CD8-positive, alpha-beta memory T cell (primary cell): ENCODE measurements at places on chromosomes 5 and 9.

- no peaks in the 10 kb centered on the region for H3K36me3 ChIP-seq
- H3K4me3 ChIP-seq, result no peak overlapping the region
- no peak for DNase-seq
- no peaks in the 10 kb centered on the region for H3K27me3 ChIP-seq
- no peak overlapping the region for H3K27ac ChIP-seq
Measured at GRCh38 chr9:127078988-127079387, 43.4 kb downstream of the ANGPTL2 start.

GRCh38 chr5:149216496-149216895 lies 55.2 kb upstream of the AFAP1L1 start:
- DNase-seq, result no peak
- no peak overlapping the region for H3K4me3 ChIP-seq
- no peaks in the 10 kb centered on the region for H3K27me3 ChIP-seq
- H3K4me1 ChIP-seq, result no peaks in the 10 kb centered on the region
- no peaks in the 10 kb centered on the region for H3K36me3 ChIP-seq

DNA sequence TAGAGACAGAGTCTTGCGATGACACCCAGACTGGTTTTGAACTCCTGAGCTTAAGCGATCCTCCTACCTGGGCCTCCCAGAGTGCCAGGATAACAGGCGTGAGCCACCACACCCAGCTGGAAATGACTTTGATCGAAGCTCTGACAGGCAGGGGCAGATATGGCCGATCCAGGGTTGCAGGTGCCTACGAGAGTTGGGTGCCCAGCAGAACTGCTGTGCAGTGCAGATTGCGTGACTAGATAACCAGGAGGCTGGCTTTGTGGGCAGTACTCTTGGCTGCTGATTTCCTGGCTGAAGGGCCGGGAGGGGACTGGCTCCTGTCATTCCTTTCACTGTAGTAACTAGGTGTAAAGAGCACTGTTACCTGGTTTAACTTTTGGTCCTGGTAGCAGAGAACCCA lies 11.8 kb downstream of the TBC1D13 start:
- no peaks in the 10 kb centered on the region for H3K27me3 ChIP-seq
- peaks cover 24% of the 10 kb centered on the region for H3K36me3 ChIP-seq
- no peak for DNase-seq
- H3K4me1 ChIP-seq, result no peaks in the 10 kb centered on the region
- no peak overlapping the region for H3K4me3 ChIP-seq
- H3K27ac ChIP-seq, result no peak overlapping the region

GRCh38 chr9:20620650-20621470 lies 1.4 kb downstream of the MLLT3 start:
- peak overlapping the region; percentile 72 for H3K4me3 ChIP-seq
- peak; percentile 82 for DNase-seq
- H3K4me1 ChIP-seq, result peaks cover 36% of the 10 kb centered on the region
- H3K36me3 ChIP-seq, result no peaks in the 10 kb centered on the region

DNA sequence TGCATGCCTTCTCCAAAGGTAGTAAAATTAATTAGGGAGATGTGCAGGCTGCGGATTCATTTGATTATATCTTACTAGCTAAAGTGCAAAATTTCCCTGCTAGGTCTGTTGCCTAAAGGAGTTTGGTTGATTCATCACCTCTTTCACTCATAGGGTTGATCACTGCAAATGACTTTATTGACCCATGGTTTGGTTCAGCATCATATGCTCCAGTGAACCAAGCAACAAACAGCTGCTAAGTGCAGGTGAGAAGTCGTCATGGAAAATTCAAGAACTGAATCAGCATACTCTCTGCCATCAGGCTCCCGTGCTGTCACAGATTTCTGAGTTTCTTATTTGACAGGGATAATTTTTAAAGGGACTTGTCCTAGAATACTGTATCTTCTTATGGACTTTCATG lies 571.8 kb upstream of the CDH18 start:
- no peaks in the 10 kb centered on the region for H3K27me3 ChIP-seq
- DNase-seq, result no peak
- H3K27ac ChIP-seq, result no peak overlapping the region
- H3K4me3 ChIP-seq, result no peak overlapping the region

DNA sequence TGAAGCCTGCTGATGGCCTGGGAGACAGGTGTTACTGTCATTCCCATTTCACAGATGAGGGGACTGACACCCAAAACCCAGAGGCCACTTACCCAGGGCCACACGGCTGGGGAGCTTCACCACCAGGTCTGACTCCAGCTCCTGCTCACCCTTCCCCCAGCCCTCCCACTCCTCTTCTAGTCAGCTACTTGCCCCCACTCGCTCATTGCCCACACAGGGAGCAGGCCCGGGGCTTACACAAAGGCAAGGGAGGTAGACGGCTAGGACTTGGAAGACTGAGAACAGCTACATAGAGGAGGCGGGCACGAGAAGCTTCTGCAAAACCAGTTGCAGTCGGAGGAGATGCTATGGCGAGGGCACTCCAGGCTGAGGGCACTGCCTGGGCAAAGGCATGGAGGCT lies 21.3 kb downstream of the LMX1B start:
- no peak overlapping the region for H3K27ac ChIP-seq
- no peaks in the 10 kb centered on the region for H3K4me1 ChIP-seq
- DNase-seq, result no peak
- no peaks in the 10 kb centered on the region for H3K36me3 ChIP-seq
- peaks cover 11% of the 10 kb centered on the region for H3K27me3 ChIP-seq
- no peak overlapping the region for H3K4me3 ChIP-seq
